ENCODE measurements at places on chromosomes 3 and 15.

DNA sequence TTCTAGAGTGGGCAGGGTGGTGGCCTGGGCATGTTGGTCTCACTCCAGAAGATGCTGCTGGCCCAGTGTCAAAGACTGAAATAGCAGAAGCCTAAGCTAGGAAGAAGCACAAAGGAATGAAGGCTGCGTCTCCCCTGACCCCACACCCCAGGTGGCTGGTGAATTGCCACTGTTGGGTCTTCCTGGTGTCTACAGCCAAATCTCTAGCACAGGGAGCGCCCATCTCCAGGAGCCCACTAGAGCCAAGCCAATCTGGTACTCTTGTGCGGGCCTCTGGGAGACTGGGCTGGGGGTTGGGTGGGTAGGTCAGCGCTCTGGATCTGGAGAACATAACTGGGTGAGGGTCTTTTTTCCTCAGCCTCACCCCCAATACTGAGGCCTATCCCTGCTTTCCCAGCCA is 894 bp downstream of the TUSC2 start:
- no peak for DNase-seq

GRCh38 chr3:11155341-11156025 is 1.2 kb downstream of the HRH1 start:
- peak; percentile 54 for DNase-seq

- peak; percentile 91 for DNase-seq
Observed at GRCh38 chr3:190384309-190384756, 3.6 kb upstream of the CLDN16 start.

GRCh38 chr3:172003146-172003545 is 36.2 kb upstream of the FNDC3B start:
- DNase-seq = peak; percentile 28

GRCh38 chr15:42395838-42396237 is 36.5 kb downstream of the CAPN3 start:
- no peak for DNase-seq

GRCh38 chr3:193980326-193980725 is 155.6 kb upstream of the HES1 start:
- DNase-seq = no peak

DNA sequence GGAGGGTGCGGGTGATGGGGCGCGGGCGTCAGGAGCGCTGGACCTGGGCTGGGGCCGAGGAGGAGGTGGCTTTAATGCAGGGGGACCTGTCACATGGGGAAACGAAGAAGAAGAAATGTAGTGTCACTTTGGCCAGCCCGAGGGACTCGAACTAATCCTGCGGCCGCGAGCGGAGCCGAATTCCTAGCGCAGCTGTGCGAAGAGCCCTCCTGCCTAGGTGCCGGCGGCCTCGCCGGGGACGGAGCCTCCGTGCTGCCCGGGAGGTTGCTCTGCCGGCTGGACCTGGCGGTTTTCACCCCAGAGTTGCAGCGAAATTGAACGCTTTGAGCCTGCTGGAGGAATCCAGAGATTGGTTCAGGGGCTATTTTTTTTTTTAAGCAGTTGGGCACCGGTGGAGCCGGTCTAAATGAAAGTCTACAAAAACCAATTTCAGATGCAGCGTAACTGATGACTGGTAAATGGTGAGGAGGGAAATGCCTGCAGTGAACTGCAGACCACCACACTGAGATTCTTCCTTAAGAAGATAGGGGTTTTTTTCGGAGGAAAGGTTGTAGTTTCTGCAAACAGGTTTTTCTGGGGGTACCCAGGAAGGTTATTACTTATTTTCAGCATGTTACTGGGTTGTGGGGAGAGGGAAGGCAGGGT is 662 bp downstream of the TMEM108 start:
- DNase-seq = peak; percentile 59

DNA sequence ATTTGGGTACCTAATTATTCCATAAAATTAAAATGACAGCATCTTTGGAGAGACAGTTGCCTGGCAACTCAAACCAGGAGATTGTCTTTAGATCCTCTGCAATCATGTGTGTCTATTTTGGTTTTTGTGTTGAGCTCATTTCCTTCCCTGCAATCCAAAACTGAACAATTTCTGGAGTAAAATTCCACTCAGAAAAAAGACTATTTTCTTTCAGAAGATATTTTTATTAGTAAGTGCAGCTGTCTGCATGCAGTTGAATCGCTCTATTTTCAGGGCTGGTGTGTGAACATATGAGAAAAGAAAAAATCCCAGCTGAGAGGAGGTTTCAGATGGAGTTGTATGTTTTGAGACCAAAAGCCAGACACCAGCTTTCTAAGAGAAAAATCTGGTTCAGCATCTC is 41.9 kb upstream of the DYNC1LI1 start:
- no peak for DNase-seq

- no peak for DNase-seq
Observed at GRCh38 chr15:49646891-49647290, 26.0 kb downstream of the DTWD1 start.

GRCh38 chr3:69191516-69191915 is 69.1 kb upstream of the LMOD3 start:
- no peak for DNase-seq

DNA sequence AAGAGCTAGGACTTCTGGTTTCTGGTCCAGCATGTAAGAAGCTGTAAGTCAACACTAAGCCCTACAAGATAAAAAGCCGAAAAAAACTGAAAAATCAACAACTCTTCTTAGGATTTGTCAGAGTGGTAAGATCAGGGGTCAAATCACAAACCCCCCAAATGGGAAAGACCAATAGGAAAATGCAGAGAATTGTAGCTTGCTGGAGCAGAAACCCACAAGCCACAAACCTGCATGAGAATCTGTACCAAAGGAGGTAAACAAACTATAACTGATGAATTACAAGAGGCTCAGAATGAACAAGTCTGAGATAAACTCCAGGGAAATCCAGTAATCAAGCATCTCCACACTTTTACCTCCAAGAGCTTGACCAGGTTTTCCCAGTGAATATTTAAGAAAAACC is 36.0 kb downstream of the RFX7 start:
- DNase-seq = no peak

DNA sequence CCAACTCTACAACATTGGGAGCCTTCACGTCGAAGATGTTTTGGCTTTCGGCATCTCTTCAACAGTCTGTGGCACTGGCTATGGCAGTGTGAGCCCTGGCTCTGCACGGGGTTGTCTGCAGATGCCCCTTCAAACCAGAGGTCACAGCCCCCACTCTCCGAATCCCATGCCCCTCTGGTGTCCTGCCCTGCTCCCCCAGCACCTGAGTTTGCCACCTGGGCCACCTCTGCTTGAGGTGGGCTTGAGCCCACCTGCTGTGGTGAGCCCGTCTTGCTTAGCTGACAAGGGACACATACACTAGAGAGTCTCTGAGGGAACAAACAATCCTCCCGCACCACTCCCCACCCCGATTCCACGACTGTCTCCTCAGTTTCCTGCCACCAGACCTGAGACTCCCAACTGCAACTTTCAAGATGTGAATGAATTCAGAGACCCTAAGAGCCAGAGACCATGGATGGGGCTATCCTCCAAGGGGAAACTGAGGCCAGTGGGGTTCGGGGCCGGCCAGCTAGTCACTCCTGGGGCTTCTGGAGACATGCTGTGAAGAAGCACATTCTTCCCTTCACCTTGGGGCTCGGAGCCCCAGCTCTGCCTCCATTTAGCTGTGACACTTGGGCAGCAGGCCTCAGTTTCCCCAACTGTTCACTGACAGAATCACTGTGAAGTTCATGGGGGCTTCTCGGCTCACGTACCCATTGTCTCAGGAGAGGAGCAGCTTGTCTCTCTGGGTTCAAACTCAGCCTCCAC is 44.6 kb downstream of the TPRA1 start:
- no peak for DNase-seq
